Non-pigmented ciliary epithelial cell (primary cell): ENCODE measurements at places on chromosomes 5 and 9.

DNA sequence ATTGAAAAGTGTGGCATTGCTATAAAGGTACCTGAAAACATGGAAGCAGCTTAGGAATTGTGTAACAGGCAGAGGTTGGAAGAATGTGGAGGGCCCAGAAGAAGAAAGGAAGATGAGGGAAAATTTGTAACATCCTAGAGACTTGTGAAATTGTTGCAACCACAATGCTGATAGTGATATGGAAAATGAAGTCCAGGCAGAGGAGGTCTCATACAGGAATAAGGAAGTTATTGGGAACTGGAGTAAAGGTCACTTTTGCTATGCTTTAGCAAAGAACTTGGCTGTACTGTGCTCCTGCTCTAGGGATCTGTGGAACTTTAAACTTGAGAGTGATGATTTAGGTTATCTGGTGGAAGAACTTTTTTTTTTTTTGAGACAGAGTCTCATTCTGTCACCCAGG lies 43.5 kb downstream of the PTPDC1 start:
- no peak for DNase-seq

- DNase-seq: no peak
Measured at GRCh38 chr5:153352685-153353219, 137.7 kb upstream of the GRIA1 start.

DNA sequence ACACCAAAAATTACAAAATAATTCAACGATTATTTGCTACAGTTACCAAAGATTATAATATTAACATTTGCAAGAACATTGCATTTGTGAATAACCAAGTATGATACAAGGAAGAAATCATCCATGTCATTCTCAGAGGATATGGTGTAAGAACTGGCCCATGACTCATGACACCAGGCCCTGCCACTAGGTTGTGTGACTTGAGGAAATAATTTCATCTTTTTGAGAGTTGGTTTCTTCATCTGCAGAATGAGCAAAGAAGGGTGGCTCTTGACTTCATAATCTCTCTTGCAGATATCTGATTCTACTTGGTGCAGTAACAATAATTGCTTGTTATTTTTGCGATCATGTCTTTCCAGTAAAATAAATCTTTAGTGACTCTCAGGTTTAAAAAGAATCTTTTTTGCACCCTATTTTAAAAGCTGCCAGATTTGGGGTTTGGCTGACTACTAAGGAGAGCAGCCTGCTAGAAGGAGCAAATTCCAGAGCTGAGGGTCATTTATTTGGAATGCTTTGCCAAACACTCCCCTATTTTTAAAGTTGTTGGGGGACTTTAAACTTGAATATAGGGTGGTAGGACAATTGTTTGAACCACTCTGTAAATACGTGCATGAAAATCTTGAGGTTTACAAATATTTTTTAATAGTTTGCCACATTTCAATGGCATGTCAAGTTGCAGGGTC lies 23.5 kb downstream of the ITGA1 start:
- no peak for DNase-seq

DNA sequence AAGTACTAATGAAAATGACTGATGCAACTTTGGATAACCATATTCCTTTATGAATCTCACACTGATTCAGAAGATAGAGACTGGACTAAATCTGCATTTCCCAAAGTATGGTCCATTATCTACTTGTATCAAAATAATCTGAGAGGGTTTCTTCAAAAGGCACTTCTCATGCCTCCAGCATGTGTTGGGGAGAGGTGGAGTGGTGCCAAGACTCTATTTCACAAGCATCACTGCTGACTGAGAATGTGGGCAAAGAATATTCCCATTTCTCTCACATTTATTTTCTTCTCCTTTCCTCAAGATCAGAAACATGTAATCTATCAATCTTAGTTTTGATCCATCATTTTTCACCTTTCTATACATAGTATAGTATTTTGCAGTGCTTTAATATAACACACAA lies 135.4 kb downstream of the GABRB2 start:
- DNase-seq: no peak

DNA sequence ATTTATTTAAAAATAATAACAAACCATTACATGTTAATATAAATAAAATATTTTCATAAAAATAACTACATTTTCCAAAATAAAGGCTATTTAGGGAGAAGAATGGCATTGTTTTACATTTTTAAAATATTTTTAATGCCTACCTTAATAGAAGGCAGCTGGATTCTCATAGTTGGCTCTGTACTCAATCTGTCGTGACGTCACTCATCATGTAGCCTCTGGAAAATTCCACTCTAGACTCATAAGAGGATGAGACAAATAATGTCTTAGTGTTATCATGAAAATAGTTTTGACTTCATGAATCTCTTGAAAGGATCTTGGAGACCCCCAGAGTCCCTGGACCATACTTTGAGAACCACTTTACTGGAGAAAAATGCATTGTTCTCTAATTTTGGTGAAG lies 93.1 kb downstream of the NXNL2 start:
- DNase-seq: no peak

GRCh38 chr5:162128117-162128516 lies 60.5 kb downstream of the GABRG2 start:
- DNase-seq: no peak

GRCh38 chr5:6838736-6839135 lies 125.5 kb downstream of the TENT4A start:
- no peak for DNase-seq

DNA sequence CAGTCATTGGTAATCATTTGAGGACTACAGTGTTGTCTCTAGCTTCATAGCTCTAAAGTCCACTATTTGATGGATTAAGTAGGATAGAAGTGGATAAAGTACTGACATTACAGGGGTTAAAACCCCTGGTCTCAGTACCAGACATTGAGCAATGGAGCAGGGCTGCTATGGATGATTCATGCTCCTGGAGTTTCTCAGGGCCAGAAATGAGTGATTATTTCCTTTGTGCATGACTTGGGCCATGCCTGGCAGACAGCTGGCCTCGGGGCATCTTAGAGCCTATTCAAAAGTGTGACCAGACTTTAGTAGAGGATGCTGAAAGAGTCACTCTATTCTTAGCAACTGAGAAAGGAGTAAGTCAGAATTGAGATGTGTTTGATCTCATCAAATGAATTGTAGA lies 350.7 kb upstream of the TLE4 start:
- peak; percentile 71 for DNase-seq

DNA sequence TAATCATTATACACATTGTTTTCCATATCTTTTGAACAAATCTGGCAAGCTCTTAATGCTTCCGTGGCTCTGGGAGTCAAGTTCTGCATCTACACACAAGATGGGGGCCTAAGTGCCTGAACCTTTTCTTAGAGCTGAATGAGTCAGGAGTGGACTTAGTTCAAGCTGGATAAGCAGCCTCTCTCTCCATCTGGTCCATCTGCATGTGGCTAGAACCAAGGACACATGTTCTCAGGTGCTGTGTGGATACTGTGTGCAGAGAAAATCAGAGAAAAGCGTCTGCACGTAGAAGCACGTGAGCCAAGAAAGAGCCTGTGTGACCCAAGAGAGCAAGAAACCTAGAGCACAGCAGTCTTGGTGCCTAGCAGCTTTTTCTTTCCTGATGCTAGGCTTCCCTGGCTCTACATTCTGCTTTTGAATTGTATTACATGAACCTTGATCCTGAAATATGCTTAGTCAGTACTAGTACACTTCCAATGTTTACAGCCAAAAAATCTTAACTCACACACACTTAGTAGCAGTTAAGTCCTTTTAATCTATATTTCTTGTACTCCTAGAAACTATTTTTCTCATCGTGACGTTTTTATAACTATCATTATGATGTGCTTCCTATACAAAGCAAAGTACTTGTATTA lies 1798.9 kb downstream of the MAT2B start:
- DNase-seq: no peak

- DNase-seq: no peak
Measured at GRCh38 chr9:19397845-19398244, 11.0 kb upstream of the ACER2 start.

- no peak for DNase-seq
Measured at GRCh38 chr5:10331341-10331796, 22.1 kb upstream of the MARCHF6 start.

DNA sequence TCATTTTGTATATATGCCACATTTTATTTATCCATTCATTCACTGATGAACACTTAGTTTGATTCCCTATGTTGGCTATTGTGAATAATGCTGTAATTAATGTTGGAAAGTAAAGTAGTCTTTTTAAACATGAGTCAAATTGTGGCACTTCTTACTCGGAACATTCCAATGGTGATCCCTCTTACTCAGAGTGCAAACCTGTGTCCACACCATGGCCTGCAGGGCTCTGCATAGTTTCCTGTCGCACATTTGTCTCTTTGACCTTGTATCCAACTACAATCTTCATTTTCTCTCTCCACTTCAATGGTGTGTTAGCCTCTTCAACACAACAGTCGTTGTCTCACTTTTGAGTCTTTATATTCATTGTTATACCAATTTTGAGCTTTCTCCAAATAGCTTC lies 98.1 kb upstream of the PAPPA start:
- DNase-seq: no peak

DNA sequence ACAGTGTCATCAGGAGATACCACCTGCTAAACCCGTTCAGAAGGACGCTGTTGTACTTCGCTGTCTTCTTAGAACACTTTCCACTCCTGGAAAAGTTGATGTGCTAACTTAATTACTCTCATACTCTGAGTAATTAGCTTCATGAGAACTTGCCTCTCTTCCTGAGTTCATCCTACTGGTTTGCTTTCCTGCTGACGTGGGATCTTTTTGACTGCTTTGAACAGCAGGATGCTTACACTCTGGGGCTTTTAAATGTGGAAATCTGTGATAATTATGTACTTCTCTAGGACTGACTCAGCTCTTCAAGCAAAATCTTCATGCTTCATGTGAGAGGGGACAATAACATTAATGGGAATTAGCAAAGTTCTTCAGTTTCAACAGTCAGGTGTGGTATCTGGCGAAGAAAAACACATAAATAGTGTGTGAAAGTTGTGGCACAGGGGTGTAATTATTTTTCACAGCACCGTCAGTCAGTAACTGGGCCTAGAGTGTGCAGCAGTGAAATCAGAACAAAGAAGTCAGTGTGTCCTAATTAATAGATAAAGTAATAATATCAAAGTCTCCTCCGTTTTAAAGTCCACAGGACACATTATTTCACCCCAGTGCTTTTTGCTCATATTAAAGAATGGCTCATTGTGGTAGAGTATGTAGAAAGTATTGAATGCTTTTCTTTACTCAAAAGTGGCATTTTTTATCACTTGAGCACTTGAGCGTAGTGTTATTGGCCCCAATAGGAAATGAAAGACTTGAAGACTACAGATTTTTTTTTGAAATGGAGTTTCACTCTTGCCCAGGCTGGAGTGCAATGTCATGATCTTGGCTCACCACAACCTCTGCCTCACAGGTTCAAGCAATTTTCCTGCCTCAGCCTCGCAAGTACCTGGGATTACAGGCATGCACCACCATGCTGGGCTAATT lies 140.9 kb upstream of the DMRT1 start:
- no peak for DNase-seq

GRCh38 chr9:129629251-129629820 lies 3.4 kb downstream of the NTMT1 start:
- DNase-seq: no peak

DNA sequence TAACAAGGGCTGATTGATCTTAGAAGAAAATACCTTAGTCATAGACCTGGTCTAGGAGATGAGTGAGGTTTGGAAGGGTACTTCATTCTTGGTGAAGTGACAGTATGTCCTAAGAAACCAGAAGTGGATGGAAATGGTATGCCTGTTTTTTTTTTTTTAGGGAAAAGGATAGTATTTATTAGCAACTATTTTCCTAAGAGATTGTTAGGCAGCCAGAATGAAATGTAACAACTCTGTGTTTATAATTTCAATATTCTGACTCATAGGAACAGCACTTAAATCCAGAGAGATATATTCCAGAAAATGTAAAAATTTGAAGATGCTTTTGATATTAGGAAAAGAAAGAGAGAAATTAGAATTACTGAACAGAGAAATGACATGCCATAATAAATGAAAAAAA lies 21.2 kb upstream of the ARL14EPL start:
- no peak for DNase-seq

- no peak for DNase-seq
Measured at GRCh38 chr9:133955821-133956411, 36.2 kb downstream of the VAV2 start.

GRCh38 chr9:121609822-121610637 lies 41.4 kb upstream of the DAB2IP start:
- no peak for DNase-seq

GRCh38 chr5:95178046-95178651 lies 106.7 kb downstream of the MCTP1 start:
- DNase-seq: peak; percentile 87

- no peak for DNase-seq
Measured at GRCh38 chr9:99044827-99045226, 60.1 kb upstream of the TGFBR1 start.

DNA sequence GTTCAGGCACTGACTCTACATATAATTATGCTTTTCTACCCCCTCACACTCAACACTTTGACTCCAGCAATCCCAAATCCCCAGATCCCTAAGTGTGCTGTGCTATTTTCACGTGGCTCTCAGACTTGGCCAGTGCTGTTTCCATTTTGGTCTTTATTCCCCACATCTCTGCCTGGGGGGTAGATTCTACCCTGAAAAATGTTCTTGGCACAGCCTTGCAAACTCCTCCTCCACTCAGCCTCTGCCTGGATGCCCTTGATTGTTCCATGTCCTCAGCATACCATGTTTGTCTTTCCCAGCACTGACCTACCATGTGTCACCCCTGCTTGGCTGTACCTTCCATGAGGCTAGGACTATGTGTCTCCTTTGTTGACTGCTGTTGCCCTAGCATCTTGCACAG lies 43.0 kb downstream of the FXN start:
- DNase-seq: no peak

- no peak for DNase-seq
Measured at GRCh38 chr9:87469793-87470465, 27.7 kb upstream of the DAPK1 start.

GRCh38 chr5:95382801-95383200 lies 8.4 kb upstream of the FAM81B start:
- no peak for DNase-seq
